Neural progenitor cell (in vitro differentiated cells): ENCODE measurements at places on chromosomes 13 and 19. TPM values are rescaled to one million over a fixed set of nuclear protein-coding genes. Genes with fewer than 3 reads are reported as not detected.

- H3K36me3 ChIP-seq, result no peaks in the 10 kb centered on the region
- H3K27me3 ChIP-seq, result no peaks in the 10 kb centered on the region
- no peak for DNase-seq
Observed at GRCh38 chr13:74273581-74273980, 139.4 kb upstream of the KLF12 start.

DNA sequence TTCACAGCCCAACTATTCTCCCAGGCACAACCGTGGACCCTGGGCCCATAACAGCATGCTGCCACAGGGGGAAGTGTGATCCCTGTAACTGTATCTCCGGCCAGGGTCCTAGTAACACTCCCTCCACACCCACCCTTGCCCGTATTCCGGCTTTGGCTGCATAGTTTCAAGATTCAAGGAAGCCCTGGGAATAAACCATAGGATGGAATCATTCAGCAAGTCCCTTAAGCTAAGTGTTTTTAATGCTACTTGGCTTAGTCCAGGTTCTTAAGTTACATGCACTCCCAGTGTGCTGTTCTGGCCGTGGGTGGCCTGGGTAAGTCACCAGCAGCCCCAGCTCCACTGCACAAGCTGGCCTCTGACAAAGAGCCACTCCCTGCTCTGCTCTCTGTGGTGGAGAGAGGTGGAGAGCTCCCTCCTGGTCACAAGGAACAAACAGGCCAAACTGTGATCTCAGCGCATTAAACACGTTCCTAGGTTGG is 532.4 kb upstream of the SGCG start:
- H3K4me3 ChIP-seq, result no peak overlapping the region
- no peaks in the 10 kb centered on the region for H3K36me3 ChIP-seq
- no peak overlapping the region for H3K27ac ChIP-seq
- peak; percentile 51 for DNase-seq

DNA sequence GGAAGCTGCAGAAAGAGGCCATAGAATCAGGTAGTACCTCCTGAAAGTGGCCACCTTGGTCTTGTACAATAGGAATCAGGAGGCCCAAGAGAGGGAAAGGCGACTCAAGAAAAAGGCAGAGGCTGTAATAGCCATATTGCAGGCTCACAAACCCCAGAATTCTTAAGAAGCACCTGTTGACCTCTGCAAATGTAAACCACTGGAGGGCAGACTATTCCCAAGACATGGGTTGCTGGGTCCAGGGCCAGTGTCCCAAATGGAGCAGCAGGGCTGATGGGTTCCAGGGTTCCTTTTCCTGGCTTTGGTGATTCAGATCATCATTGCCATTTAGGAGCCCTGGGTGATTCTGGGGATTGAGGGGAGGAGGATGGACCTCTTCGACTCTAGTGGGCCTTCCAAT is 167.6 kb downstream of the B3GLCT start:
- DNase-seq, result no peak
- H3K4me3 ChIP-seq, result no peak overlapping the region
- H3K36me3 ChIP-seq, result no peaks in the 10 kb centered on the region
- no peak overlapping the region for H3K27ac ChIP-seq
- H3K4me1 ChIP-seq, result no peaks in the 10 kb centered on the region

DNA sequence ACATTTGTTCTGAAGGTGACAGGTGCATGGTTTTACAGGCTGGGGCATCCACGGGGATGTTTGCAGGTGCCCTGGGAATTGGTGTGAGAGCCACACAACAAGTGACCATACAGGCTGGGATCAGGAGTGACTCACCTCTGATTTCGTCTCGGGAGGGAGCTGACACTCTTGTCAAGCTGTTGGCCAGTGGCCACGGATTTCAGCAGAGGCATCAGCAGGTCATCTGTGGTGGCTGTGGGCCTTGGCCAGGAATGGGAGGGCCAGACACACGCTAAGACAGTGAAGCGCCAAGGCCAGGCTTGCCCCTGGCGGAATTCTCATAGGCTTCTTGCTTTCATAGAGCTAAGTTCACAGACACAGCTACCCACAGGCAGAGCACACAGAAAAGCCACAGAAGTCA is 108.6 kb downstream of the HSPH1 start:
- no peaks in the 10 kb centered on the region for H3K4me1 ChIP-seq
- H3K4me3 ChIP-seq, result no peak overlapping the region
- H3K36me3 ChIP-seq, result no peaks in the 10 kb centered on the region
- H3K27me3 ChIP-seq, result no peaks in the 10 kb centered on the region

The ZNF415 gene
- 20.3 and 23.9 TPM in 2 replicates for total RNA-seq

The FFAR2 gene
- not detected in 2 replicates for total RNA-seq
